Stimulated activated CD8-positive, alpha-beta memory T cell treated with anti-CD3 and anti-CD28 coated beads, Interleukin-4, amount 100 ng/mL, for 4 hours (primary cell): ENCODE measurements at places on chromosomes 3 and 15.

GRCh38 chr3:54712539-54712938, 215.3 kb downstream of the LRTM1 start:
- no peak for DNase-seq

- DNase-seq: no peak
Measured at GRCh38 chr15:85826756-85827515, 32.2 kb upstream of the KLHL25 start.

DNA sequence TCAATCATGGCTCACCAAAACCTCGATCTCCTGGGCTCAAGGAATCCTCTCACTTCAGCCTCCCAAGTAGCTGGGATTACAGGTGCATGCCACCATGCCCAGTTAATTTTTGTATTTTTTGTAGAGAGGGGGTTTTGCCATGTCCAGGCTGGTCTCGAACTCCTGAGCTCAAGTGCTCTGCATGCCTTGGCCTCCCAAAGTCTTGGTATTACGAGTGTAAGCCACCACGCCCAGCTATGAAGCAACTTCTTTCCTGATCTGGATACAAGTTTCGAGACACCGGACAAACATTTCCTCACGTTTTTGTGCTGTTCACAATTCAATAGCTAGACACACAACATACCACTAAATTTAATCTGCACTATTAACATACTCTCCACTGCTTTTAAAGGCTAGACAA, 3.4 kb upstream of the SYNM start:
- DNase-seq: no peak

- no peak for DNase-seq
Measured at GRCh38 chr3:6444888-6445658, 415.8 kb upstream of the GRM7 start.

GRCh38 chr3:38173834-38174418, 8.6 kb downstream of the OXSR1 start:
- DNase-seq: no peak
